ENCODE measurements at places on chromosomes 5 and 9.

DNA sequence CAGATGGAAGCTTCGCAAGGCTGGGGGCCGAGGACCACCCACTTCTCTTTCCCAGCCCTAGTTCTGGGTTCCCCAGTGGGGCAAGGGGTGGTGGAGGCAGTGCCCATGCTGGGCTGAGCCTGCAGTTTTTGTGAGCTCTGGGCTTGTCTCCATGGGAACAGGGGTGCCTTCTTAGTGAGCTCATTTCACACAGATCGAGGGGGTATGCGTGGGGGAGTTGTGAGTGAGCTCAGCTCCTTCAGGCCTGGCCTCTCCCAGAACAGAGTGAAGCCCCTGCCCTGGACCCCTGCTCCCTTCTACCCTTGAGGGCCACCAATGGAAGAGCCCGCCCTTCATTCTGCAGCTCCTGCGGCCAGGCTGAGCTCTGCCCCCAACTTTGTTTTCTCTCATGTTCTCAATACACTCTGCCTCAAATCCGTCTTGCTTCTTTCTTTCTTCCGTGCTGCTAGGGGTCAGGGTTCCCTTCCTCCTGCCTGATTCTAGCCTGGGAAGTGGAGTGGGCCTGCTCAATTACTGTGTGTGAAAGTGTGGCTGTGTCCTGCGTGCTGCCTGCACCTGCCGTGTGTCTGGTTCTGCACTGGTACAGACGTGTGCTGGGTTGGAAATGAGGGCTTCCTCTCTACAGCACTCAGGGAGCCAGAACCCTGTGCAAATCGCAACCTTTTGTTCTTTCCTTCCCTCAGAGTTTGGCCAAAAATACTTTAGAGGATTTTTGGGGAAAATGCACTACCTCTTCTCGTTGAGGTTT lies 9.0 kb upstream of the MYOZ3 start:
- DNase-seq = no peak

DNA sequence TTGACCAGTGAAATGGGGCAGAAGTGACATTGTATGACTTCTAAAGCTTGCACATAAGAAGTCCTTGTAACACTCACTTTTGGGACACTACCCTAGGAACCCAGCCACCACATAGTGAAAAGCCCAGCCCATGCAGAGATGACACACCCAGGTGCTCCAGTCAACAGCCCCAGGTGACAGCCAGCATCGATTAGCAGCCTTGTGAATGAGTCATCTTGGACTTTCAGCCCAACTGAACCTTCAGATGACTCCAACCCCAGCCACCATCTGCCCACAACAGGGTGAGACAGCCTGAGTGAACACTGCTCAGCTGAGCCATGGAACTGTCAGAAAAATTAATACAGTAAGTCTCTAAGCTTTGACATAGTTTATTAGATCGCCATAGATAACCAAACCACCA lies 458.6 kb downstream of the ZSWIM6 start:
- DNase-seq = peak; percentile 83

- DNase-seq = no peak
Measured at GRCh38 chr9:23887781-23888180, 61.7 kb upstream of the ELAVL2 start.

DNA sequence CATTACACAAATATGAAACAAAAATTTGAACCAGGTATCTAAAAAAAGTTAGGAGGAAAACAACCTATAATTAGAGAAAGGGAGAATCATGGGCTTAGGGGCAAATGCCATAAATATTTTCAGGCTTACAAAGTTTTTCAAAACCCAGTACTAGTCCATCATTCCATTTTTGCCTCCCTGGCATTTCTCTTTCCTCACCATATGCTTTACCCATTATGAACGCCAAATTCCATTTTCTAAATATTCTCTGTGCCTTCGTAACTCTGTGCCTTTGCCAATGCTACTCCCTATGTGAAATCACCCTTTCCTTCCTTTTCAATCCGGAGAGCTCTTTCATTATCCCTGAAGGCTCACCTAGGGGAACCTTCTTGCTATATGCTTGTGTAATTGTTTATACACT lies 434.1 kb downstream of the ZSWIM6 start:
- no peak for DNase-seq

DNA sequence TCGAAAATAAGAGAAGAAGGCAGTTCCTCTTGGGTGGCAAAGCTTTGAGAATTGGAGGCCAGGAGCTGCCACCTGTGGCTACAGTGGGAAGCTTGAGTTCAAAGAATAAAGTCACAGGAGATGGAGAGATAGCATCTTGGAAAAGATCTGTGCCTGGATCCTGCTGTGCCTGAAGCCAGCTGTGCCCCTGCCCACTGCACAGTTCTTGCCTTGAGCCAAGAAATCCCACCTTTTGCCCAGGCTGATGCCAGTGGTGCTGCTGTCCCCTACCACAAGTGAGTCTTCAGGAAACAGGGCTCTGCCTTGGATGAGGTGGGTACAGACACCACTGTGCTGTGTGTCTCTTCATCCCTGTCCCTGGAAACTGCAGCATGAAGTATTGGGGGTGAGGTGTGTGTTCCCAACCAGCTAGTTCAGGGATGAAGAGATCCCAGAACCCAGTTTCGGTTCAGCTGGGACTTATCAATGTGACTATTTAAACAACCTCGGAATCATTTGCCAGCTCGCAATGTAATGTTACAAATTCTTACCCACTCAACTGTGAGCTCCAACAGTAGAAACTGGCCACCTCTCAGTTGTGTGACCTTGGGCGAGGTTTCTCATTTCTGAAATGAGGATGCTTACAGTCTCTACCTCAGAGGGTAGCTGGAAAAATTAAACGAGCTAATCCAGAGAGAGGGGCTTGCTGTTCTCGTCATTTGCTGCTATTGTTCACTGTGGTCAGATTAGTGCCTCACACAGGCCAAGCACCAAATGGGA lies 5.9 kb downstream of the IER5L start:
- no peak for DNase-seq

GRCh38 chr5:1364211-1364610 lies 19.3 kb upstream of the CLPTM1L start:
- DNase-seq = no peak

DNA sequence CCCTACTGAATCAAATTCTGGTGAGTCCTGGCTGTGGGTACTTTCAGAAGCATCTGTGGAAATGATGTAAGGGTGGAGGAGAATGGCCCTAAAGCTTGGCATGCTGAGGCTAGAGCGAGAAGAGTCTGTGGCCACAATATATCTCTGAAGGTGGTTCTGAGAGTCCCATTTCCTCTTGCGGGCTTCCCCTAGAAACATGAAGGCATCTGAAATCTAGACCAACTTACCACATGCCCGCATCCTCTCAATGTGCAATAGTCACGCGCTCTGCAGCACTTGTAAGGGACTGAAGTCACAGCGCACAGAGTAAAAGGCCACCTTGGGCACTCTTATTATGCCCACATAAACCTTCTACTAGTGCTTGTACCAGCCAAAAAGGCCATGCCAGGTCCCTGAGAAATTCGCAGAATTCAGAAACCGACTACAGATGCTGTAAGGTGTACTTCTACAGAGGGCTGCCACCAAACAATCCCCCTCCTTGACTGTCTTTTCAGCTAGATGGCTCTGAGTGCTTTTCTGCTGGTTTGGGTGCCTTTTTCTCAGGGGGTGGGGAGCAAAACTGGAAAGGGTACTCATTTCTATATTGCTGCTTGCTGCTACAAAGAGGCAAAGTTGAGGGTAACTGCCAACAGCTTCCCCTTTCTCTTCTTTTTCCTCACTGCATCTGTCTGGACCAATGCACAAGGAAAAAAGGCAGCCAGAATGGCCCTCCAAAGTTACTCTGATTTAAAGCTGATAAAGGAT lies 107.3 kb downstream of the ZDHHC21 start:
- DNase-seq = no peak

DNA sequence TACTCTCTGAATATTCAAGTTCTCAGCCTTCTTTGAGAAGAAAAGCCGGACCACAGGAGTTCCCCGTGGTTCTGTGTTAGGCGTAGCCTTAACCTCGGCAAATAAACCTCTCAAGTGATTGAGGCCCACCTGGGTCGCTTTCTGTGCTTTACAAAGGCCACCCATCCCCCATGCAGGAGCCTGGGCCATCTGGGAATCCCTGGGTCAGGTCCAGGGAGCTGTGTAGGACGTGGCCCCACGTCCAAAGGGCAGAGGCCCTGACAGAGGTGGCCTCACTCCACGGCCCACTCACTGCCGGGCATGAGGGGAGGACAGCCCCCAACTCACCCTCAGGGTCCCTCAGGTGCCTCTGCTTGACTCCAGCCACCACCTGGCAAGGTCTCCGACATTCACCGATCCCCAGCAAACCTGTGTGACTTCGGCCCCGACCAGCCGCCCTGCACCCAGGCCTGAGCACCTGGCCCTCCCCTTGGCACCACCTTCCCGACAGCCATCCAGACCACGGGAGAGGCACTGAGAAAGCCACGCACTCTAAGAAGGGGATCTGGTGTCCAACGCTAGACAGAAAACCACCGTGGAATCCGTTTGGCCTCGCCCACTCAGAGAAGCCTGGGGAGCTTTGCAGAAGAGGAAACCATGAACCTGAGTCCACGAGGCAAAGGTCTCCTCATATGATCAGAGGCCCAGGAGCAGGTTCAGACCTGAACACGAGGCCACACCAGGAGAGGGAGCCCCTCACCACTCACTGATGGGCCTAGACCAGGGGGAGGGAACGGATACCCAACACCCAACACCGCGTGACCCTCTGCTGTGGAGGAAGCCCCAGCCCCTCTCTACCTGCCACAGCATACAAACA lies 4.5 kb downstream of the SLC12A7 start:
- no peak for DNase-seq

- DNase-seq = no peak
Measured at GRCh38 chr9:119795395-119795794, 426.2 kb upstream of the BRINP1 start.

DNA sequence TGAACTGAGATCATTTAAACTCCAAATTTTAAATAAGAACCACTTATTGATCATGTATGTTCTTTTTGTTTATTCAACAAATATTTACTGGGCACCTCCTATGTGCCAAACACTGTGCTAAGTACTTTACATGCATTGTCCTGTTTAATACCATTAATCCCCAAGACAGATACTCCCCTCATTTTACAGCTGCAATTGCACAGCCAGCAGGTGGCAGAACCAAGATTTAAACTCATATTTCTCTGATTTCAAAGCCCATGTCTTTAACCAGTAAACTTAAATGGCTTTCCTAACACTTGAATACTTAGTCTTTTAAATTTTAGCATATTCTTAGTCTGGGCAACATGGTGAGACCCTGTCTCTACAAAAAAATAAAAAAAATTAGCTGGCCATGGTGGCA lies 43.4 kb upstream of the KIAA1958 start:
- peak; percentile 6 for DNase-seq

GRCh38 chr5:1008451-1009358 lies at the start of gene NKD2:
TSS of gene NKD2 (plus strand) at chr5:1008802. CDS start at chr5:1009058, 256 bp downstream.
- peak; percentile 9 for DNase-seq

GRCh38 chr5:88671505-88672499 lies 211.2 kb downstream of the MEF2C start:
- DNase-seq = no peak

DNA sequence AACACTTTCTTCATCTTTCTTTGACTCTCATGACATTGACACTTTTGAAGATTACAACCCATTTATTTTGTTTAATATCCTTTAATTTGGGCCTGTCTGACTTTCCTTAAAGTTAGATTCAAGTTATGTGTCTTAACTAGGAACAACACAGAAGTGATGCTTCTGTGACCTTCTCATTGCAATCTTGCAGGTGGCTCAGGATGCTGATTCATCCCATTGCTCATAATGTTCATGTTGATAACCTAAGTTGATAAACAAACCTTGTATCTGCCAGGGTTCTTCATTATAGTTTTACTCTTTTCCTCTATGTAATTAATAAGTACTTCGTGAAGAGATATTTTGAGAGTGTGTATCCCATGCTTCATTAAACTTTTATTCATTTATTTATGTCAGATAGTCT lies 107.2 kb upstream of the SHB start:
- DNase-seq = peak; percentile 56

DNA sequence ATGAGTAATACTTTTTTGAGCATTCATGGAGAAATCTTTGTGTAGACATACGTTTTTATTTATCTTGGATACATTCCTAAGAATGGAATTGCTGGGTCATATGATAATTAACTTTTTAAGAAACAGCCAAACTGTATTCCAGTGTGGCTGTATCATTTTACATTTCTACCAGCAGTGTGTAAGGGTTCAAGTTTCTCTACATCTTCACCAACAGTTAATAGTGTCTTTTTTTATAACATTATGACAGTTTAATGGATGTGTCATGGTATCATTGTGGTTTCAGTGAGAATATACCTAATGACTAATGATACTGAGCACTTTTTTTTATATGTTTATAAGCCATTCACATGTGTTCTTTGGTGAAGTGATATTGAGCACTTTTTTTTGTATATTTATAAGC lies 52.4 kb downstream of the NIPBL start:
- peak; percentile 54 for DNase-seq

DNA sequence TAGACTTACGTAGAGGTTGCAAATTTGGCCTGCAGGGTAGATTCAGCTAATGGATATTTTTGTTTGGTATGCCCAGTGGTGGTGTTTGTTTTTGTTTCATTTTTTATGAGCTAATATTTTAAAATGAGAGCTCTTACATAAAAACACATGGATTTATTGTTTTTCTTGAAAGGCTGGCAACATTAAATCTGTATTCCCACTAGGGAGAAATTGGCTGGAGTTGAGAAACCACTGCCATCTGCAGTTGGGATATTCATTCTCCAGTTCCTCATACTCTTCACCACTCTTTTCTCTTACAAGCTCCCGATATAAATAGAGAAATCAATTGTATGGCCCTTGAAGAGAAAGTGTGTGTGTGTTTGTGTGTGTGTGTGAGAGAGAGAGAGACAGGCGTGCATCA lies 143.3 kb downstream of the ALDH1A1 start:
- no peak for DNase-seq

DNA sequence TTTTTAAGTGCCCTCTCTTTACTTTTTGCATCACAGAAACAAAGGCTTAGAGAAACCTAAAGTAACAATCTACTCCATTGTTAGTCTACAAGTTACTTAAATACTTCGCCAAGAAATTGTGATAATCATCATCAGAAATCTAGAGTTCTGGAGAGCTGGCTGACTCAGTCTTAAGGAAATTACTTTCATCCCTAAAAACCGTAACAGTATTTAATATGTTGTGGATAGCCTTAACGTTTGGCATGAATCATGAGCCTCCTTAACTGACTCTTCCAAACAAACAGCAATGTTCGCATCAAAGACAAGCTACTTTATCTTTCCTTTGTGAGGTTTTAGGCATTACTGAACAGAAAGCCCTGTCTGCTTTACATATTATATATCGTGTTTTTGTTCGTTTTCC lies 128.7 kb downstream of the NIPBL start:
- DNase-seq = no peak

GRCh38 chr5:113212244-113212920 lies 222.4 kb downstream of the TSSK1B start:
- DNase-seq = peak; percentile 75

GRCh38 chr9:122016744-122017143 lies 76.4 kb downstream of the TTLL11 start:
- no peak for DNase-seq

- no peak for DNase-seq
Measured at GRCh38 chr9:136142414-136142796, 23.7 kb upstream of the TMEM250 start.

- no peak for DNase-seq
Measured at GRCh38 chr5:69160651-69161050, 6.3 kb upstream of the CCNB1 start.

- DNase-seq = no peak
Measured at GRCh38 chr9:136312009-136312375, 8.1 kb upstream of the CCDC187 start.

Measured in kidney tubule cell (primary cell).